Mucosa of descending colon (tissue), 3 donors: ENCODE measurements at places on chromosomes 6 and 20. TPM values are rescaled to one million over a fixed set of nuclear protein-coding genes. Genes with fewer than 3 reads are reported as not detected.

DNA sequence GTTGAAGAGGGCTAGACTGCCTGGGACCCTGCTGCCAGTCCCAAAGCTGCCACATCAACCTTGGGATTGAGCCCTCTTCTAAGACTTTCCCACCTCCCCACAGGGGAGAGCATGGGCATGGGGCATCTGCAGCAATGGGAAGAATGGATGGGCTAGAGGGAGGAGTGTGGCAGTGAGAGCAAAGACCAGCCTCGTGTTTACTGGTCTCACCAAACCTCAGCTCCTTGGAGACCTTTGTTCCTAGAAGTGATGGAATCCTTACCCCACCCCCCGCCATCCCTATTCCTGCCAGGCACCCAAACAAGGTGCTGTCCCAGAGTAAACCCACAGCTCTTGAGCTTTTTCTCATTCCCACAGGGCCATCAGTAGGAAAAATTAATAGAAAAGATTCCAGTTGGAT lies 20.0 kb upstream of the ARMC12 start:
- peak; percentile 58 for DNase-seq

DNA sequence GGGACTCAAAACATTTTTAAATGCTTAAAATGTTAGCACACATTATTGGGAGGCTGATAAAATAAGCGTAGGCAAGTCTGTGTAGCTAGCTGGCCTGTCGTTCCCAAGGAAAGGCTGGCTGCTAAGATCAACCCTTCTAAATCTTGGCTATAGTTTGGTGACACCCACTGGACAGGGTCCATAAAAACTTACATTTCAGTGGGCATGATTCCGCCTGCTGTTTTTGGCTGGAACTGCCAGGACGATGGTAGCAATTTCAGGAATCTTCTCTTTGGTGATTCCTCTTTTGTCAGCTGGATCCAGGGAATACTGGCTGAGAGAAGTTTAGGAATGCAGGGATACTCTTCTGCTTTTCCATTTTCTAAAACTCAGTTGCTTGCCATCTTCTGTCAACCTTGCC lies 162.2 kb downstream of the NKAIN2 start:
- no peak for DNase-seq

- DNase-seq = no peak
These were observed 296.1 kb downstream of the TFAP2C start for GRCh38 chr20:56925082-56925830.

The OR2H1 gene
- total RNA-seq = not detected

The FILIP1 gene
- 1.0 TPM for total RNA-seq

DNA sequence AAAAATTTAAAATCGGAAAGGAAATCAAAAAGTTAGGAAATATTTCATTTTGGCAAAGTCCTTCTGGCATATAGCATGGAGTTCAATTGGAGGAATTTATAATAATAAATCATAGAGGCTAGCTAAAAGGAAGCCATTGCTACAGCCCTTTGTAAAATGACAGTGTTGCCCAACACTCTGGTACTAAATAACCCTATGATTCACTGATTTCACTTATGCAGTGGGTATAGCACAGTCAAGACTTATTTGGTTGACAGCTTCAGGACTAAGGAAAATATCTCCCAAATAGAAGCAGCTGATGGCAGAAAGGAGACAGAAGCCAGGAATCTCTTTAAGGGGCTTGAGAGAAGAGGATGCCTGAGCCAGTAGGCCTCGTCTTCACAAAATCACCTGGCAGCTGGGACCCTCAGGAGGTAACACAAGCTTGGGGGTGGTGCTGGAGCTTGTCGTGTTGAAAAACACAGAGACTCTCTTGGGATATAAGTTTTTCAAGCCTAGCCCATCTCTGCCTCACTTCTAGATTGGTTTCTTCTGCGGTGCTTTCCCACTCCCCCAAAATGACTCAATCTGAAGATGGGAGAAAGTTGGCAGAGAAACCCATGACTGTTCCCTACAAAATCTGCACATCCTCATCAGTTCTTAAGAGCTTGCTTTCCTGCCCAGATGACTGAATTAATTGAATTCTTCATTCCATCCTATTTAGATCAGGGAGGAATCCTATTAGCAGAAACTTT lies 38.4 kb upstream of the EYA4 start:
- DNase-seq = no peak

DNA sequence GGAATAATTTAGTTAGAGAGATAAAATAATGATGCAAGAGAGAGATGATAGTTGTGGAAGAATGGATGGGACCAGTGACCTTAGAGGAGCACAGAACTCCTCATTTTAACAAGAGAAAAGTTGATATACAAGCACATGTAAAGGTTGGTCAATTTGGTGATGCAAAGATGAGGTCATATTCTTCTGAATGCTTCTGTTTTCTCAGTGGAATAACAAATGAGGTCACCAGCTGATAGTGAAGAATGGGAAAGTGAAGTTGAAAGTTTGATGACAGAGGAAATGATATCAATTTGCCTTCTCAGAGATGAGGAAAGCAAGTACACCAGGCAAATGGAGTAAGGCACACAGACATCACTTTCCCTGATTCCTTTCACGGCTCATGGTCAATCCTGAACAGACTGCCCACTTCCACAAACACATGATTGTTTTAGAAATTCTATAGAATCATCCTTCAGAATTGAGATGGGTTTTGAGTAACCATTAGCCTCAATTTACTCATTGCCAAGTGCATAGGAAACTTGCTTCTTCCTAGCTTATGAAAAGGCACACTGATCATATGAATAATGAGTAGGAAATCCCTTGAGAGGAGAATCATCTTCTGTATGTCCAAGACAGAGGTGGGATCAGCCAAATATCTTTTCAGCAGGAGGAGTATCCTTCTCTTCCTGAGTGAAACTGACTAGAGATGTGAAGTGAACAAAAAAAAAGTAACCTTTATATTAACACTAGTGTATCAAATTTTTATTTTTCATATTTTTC lies 82.4 kb upstream of the TCF21 start:
- no peak for DNase-seq

The C4B gene
- total RNA-seq = 9.2 TPM

DNA sequence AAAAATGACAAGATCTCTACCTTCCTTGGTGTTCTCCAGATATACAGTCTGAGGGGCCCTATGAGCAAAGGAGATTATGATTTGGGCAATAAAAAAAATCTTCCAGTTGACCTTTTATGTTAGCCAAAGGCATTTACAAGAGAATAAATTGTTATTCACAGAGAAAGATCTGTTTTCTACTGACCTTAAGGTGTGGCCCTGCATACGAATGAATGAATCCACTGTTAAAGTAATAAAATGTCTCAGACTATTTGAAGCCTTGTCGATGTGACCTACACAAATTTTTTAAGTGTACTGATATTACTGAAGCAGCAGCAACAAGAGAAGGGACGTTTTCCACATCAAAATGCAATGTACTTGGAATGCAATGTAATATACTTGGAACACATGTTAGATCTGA lies 95.9 kb upstream of the SSTR4 start:
- no peak for DNase-seq

DNA sequence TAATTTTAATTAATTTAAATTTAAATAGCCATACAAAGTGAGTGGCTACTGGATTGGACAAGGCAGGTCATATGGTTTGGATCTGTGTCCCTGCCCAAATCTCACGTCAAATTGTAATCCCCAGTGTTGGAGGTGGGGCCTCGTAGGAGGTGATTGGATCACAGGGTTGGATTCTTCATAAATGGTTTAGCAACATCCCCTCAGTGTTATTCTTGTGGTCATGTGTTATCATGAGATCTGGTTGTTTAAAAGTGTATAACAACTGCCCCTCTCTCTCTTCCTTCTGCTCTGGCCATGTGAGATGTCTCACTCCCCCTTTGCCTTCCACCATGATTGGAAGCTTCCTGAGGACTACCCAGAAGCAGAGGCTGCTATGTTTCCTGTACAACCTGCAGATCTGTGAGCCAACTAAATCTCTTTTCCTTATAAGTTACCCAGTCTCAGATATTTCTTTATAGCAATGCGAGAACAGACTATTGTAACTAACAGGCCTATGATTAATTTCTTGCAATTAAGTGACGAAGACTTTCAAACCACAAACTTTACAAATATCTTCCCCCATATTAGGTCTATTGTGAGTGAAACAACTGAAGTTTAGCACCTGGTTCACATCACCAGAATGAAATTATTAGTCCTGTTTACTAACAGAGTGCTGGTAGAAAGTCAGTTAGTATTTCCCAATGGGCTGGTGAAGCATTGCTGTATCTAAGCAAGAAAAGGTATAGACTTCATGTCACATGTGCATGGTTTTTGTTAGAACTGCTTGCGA lies 60.0 kb upstream of the TNFAIP3 start:
- DNase-seq = no peak

The PTPRK gene
- 86.7 TPM for total RNA-seq

The RIPOR3 gene
- 5.8 TPM for total RNA-seq

- no peak for DNase-seq
These were observed 259.0 kb downstream of the HIVEP2 start for GRCh38 chr6:142685852-142686506.

- DNase-seq = no peak
These were observed 15.9 kb upstream of the SNAI1 start for GRCh38 chr20:49966861-49967260.

The GPLD1 gene
- 1.8 TPM for total RNA-seq

DNA sequence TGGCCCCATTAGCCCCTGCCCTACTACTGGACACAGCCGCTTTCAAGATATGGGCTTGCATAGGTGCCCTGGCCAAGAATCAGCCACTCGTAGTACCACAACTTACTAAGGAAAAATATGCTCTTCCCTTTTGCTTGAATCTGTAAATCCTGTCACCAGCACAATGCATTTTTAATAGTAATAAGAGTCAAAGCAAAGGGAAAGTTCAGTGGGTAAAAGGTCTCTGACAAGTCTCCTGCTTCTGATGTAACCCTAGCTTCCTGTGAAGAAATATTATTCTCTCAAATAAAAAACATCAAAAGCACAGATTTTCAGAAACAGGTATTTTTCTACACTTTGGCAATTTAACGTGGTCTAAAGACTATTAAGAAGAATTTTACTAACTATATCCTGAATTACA lies 373.8 kb downstream of the GJA1 start:
- no peak for DNase-seq

GRCh38 chr6:40196135-40196518 lies 261.9 kb upstream of the MOCS1 start:
- DNase-seq = no peak

GRCh38 chr6:159929819-159930218 lies 39.0 kb downstream of the MAS1 start:
- peak; percentile 38 for DNase-seq

GRCh38 chr6:39178804-39179203 lies 50.5 kb downstream of the KCNK5 start:
- no peak for DNase-seq

DNA sequence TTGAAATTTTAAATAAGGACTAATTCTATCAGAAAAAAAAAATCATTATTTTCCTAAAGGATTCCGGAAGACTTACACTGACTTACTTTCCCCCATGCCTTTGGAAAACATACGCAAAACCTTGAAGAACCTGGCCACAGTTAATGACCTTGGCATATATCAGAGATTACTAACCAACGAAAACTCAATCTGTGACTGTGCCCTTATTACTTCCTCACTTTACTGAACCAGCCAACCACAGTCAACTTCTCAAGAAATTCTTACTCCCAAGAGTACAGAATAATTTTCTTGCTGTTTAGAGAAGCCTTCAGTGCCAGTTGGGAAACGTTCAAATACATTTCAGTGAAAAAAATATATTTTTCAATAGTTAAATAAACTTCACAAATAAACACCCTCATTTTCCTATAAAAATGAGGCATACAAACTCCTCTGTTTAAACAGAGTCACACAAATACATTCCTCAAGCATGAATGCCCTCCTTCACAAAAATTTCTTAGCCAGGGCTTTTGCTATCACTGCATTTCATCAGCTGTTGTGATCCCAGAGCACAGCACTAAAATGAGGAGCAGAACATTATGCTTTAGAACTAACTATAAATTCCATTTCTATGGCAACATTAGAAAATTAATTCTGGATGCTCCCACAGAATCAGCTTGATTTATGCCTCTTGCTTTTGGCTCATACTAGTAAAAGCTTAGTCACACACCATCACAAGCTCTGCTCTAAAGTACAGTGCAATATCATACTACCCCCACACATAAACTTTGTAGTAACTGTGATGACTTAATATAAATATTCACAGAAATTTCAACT lies 117.6 kb downstream of the DST start:
- no peak for DNase-seq

DNA sequence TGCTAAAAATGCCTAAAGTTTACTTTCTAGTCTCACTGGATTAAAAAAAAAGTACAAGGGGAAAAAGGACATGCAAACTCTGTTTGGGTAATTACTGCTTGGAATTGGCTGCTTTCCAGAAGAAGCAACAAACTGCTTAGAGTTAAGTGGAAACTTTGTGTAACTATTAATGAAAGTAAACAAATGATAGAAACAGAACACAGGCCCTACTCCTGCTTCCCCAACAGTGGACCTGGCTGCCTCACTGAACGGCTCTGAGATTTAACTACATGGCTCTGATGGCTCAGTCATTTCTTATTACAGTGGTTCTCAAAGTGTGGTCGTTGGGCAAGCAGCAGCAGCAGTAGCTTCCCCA lies 108.5 kb downstream of the MAN1A1 start:
- no peak for DNase-seq

DNA sequence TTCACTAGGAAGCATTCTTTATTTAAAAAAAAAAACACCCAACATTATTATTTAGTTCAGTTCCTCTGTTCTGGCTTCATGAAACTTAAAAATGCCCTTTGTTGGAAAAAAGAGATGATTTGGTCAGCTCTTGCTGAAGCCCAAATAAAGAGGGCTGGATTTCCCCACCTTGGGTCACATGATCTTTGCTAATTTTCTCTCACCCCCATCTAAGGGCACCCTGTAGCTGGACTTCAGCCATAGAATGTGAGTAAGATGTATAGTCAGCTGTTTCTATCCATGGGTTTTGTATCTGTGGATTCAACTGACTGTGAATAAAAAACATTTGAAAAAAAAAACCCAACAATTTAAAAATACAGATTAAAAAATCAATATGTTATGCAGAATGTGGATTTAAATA lies 213.9 kb upstream of the SULF2 start:
- no peak for DNase-seq

DNA sequence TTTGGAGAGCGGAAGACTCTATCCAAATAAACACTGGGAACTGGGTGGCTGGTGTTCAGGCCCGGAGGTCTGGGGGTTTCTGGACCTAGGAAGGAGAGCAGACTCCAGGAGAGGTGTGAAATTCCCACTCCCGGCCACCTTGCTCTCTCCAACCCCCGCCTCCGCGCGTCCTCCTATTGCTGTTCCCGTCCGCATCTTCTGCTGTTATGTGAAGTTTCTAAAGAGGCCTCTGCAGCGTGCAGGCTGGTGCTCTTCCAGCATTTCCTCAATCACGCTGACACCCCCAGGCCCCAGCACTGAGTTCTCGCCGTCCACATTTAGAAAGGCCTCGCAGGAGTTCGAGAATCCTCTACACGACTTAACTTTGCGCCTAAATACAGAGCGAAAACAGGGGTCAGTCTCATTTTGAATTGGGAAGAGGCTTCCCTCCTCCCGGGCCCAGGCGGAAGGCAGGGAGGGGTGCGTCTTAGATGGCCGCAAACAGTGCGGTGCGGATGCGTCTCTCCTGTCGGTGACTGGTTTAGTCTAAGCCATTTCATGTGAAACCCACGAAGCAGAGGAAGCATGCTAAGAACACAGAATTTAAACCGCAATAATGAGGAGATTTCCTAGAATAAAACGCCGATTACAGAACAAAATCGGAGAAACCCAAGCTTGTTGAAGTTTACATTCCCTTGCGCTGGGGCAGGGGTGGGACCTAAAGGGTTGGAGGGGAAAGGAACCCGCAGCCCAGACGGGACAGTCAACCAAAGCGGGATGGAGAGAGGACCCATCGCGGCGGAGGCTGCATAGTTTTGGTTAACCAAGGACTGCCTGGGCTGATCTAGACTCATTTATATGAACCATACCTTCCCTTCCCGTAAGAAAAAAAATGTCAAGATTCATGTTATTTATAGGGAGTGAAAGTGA lies 4.0 kb upstream of the FOXF2 start:
- no peak for DNase-seq

The GSTA3 gene
- not detected for total RNA-seq
